ENCODE measurements at places on chromosomes 7 and 10. TPM values are rescaled to one million over a fixed set of nuclear protein-coding genes. Genes with fewer than 3 reads are reported as not detected.

GRCh38 chr7:95553939-95554338 lies 42.4 kb downstream of the PDK4 start:
- DNase-seq: no peak

ACBD7 gene
- total RNA-seq: 1.7 TPM

- no peak for DNase-seq
Measured at GRCh38 chr7:90756366-90756765, 160.2 kb downstream of the CDK14 start.

CROT gene
- total RNA-seq: 30.0 TPM

- DNase-seq: no peak
Measured at GRCh38 chr10:93481637-93482144, 443 bp downstream of the MYOF start.

HOXA7 gene
- 2.2 TPM for total RNA-seq

- DNase-seq: no peak
Measured at GRCh38 chr10:73759512-73760115, 15.4 kb downstream of the SEC24C start.

GRCh38 chr10:47420305-47421056 lies 36.4 kb upstream of the ZNF488 start:
- DNase-seq: no peak

DNA sequence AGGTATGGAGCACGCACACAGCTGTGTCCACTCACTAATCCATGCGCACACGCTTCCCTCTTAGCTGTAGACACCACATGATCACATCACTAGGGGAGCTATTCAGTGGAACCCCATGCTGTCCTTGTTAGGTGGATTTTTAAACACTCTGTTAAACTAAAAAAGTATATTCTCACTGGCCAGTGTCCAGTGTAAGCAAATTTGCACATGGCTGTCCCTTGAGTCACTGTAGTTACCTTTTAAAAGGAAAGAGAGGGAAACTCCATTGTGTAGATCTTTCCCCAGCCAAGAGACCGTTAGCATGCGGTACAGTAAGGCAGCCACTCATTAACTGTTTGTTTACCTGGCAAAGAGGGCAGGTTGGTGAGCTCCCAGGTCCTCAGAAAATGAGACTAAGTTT lies 81.6 kb upstream of the INSYN2A start:
- no peak for DNase-seq

DNA sequence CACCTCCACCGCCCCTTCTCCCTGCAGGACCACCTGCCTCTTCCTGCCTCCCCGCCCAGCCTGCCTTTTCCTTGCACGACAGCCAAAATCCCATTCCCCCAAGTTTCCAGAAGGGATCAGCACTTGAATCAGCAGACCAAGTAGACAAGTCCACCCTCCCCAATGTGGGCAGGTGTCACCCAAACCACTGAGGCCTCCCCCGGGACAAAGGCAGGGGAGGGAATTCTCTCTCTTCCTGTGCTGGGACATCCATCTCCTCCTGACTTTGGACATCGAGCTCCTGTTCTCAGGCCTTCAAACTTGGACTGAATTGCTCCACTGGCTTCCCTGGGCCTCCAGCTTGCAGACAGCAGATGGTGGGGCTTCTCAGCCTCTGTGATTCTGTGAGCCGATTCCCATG lies 21.6 kb upstream of the PSMG3 start:
- DNase-seq: no peak

- DNase-seq: no peak
Measured at GRCh38 chr7:3371601-3372000, 70.5 kb downstream of the SDK1 start.

DNA sequence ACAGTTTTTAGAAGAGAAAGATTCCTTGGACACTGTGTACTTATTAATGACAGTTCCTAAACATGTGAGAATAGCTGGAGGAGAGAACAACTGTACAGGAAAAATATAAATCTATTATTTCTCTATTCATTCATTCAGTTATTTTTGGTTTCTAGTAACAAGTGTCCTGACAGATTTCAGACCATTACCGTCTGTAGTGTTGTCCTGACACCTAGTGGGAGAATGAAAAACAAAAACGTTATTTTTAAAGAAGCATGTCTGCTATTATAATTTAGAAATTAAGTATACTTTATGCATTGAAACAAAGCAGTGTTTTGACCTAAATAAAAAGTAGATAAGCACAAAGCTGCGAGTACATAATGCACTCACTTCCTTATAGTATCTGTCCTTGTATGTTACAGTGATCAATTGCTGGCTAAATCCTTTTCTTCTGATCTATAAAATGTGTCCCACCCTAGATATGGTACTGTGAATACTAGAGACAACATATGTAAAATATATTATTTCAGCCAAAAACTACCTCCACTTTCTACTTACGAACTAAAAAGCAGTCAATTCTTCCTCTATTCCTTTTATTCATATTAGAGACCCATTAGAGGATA lies 575.6 kb downstream of the ARL4A start:
- peak; percentile 71 for DNase-seq

OR9A2 gene
- total RNA-seq: not detected

IFT22 gene
- 63.4 TPM for total RNA-seq

DNA sequence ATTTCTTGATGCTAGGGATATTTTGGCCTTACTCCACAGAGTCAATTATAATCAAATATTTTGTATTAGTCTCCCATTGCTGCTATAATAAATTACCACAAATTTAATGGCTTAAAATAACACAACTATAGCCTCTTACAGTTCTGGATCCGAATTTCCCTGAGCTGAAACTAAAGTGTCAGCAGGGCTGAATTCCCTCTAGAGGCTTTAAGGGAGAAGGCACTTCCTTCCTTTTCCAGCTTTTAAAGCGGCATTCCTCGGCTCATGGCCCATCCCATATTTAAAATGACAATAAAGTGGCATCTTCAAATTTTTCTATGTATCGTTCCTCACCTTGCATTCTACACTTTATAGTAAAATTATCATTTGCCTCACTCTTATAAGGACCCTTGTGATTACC lies 421.4 kb upstream of the ZWINT start:
- DNase-seq: no peak

- no peak for DNase-seq
Measured at GRCh38 chr10:99689461-99689860, 30.2 kb downstream of the ENTPD7 start.

GRCh38 chr7:5766321-5766761 lies 15.1 kb downstream of the RNF216 start:
- DNase-seq: no peak

- DNase-seq: no peak
Measured at GRCh38 chr10:79022565-79023230, 46.1 kb upstream of the ZMIZ1 start.

TMEM184A gene
- total RNA-seq: 2.3 TPM

DPY19L1 gene
- 119 TPM for total RNA-seq

- no peak for DNase-seq
Measured at GRCh38 chr7:50448823-50449222, 1.3 kb downstream of the FIGNL1 start.

GRCh38 chr7:139133335-139134139 lies 24.0 kb upstream of the ZC3HAV1 start:
- peak; percentile 76 for DNase-seq

DNA sequence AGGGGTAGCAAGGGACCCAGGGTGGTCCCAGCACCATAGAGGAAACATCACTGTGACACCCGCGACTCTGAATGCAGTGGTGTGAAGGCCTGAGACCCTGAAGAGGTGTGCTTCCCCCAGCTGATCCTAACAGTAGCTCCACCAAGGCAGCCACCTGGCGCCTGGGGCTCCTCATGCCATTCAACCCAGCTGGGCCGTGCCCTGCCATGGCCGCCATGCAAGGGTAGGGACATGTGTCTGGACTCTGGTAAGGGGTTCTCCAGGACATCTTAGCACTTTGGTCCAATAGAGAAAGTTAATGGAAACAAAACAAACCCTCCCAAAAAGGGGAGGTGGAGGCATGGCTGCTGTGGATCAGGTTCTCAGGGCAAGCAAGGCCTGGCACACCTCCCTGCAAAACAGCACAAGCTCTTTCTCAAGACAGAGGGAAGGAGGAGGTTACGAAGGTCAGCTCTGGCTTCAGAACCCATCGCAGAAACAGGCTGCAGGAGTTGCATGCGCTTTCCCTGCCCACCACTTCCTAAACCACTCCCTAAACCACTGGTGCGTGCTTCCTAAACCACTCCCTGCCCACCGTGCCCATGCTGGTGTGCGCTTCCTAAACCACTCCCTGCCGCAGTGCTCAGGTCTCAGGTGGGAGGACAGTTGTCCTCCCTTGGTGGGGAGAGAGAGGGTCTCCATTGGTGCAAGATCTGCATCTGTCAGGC lies 108.7 kb downstream of the LARP4B start:
- DNase-seq: no peak

GRCh38 chr10:46079831-46080585 lies 33.9 kb upstream of the MSMB start:
- DNase-seq: no peak

GRCh38 chr10:77274046-77274795 lies 363.4 kb downstream of the KCNMA1 start:
- DNase-seq: peak; percentile 21

GRCh38 chr7:104306793-104307192 lies 21.6 kb upstream of the LHFPL3 start:
- no peak for DNase-seq

DNA sequence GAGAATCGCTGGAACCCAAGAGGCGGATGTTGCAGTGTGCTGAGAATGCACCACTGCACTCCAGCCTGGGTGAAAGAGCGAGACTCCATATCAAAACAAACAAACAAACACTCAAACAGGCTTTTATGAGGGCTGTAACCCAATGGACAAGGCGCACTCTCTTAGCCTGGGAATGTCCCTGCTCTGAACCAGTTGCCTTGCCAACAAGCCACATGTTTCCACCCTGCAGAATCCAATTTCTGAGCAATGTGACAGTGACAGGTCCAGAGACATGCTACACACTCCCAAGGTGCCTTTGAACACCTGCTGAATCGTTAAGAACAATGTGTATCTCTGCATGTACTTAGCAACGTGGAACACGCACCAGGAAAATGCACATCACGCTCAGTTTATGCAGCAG lies 186.8 kb upstream of the AUTS2 start:
- no peak for DNase-seq

NFE2L3 gene
- 34.1 TPM for total RNA-seq

SYCE1 gene
- total RNA-seq: not detected

- DNase-seq: no peak
Measured at GRCh38 chr10:31520986-31521831, 202.2 kb downstream of the ZEB1 start.

DNA sequence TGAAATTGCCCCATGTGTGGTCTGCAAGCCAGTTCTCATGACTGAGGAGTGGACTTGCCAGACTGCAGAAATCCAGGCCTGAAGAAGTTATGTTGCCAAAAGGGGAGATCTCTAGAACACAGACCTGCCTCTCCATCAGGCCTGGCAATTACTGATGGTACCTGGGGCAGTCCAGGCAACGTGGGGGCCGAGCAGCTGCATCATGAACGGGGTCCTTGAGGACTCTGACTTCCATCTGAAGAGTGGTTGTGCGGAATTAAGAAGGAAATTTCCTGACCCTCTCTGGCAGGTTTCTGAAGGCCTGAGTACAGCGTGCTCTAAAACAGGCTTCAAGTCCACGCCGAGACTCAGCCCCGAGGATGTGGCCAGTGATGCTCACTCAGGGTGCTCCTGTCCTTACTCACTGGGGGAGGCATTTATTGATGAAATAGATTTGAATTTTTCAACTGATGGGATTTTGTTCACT lies 30.4 kb downstream of the RAMP3 start:
- no peak for DNase-seq

DNA sequence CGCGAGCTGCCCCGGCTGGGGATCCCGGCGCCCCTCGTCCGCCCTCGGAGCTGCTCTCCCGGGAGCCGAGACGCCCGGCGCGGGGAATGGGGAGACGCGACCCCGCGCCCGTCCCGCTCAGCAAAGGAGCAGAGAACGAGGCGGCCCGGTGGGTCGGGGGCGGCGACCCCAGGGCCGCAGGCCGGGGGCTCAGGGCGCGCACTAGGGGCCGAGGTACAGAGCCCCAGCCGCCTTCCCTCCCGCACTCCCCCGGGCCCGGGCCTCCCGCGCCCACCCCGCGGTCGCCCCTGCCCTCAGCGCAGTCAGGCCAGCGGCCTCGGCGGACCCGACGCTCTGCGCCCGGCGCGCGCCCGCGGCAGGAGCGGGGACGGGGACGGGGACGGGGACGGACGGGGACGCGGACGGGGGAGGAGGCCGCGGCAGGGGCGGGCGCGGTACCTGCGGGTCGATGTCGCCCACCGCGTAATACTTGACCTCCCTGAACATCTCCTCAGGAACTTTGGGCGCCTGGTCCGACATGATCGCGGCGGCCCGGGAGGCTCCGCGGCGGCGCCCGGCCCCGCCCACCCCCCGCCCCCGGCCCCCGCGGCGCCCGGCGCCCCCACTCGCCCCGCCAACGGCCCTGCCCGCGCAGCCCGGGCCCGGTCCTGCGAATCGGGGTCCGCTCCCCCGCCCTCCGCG lies 373 bp downstream of the PAXIP1 start:
- peak; percentile 19 for DNase-seq

DNA sequence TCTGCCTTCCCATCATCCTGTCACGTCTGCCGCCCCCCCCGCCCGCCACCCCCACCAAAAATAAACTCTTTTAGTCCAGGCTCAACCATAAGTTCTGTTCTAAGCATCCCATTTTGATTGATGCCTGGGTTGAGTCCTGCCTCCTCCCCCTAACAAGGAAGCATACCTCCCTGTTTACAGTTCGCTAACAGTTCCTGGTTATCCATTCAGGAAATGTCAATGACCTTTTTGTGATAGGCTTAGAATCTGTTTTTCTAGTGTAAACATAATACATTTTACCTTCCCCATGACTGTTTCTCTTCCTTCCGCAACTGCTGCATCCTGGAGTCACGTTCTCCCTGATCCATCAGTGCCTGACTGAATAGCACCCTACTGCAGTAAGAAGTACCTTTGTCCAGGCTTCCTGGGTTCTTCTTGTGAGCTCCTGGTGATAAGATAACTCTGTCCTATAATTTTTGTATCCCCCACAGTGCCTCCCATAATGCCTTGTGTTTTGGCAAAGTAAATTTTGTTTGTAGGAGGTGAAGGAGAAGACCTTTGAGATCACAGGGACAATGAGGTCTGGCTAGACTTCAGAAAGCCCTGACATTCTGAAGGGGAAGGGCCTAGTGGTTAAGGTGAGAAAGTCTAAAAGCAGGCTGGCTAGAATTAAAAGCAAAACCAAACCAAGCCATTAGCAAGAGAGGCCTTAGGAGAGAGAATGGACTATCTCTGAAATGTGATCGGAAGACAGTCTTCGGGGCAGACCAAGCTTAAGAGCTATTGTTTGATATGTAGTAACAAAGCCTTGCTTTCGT lies 7.3 kb downstream of the AGFG2 start:
- DNase-seq: no peak

GRCh38 chr10:59852670-59853069 lies 53.7 kb downstream of the CCDC6 start:
- DNase-seq: no peak

ARHGAP12 gene
- total RNA-seq: 18.6 TPM

SLC18A3 gene
- not detected for total RNA-seq

GRCh38 chr7:107495516-107495915 lies 25.7 kb downstream of the GPR22 start:
- DNase-seq: no peak

Measured in H4 (cell line).